Astrocyte (in vitro differentiated cells and primary cell): ENCODE measurements at places on chromosomes 1 and 21. TPM values are rescaled to one million over a fixed set of nuclear protein-coding genes. Genes with fewer than 3 reads are reported as not detected.

- no peak for DNase-seq
- H3K4me3 ChIP-seq: no peak overlapping the region
- H3K27ac ChIP-seq: no peak overlapping the region
- H3K27me3 ChIP-seq: no peaks in the 10 kb centered on the region
Measured at GRCh38 chr1:185942961-185943360, 208.8 kb downstream of the HMCN1 start.

DNA sequence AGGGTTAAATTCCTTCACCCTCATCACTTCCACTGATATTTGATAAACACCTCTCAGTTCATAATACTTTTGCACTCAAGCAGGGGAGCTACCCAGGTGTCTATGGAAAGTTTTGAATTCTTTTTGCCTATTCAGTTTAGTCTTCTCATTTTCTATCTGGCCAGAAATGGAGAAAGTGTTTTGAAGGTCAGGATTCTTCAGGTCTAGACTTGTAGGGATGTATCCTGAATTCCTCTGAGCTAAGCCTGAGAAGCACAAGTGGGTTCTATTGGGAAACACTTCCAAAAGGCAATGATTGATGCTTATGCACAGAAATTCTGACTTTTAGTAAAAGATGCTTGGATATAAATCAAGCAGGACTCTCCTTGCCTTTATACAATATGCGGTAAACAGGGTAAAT, 217.8 kb upstream of the HOOK1 start:
- H3K4me1 ChIP-seq: peaks cover 13% of the 10 kb centered on the region
- H3K27me3 ChIP-seq: no peaks in the 10 kb centered on the region
- H3K4me3 ChIP-seq: no peak overlapping the region

- DNase-seq: no peak
- no peak overlapping the region for H3K27ac ChIP-seq
- H3K4me1 ChIP-seq: peaks cover 26% of the 10 kb centered on the region
- peaks cover 8% of the 10 kb centered on the region for H3K27me3 ChIP-seq
- H3K36me3 ChIP-seq: no peaks in the 10 kb centered on the region
- no peak overlapping the region for H3K4me3 ChIP-seq
Measured at GRCh38 chr1:151998611-151999362, 5.1 kb upstream of the S100A10 start.

GRCh38 chr1:98081944-98082343, 161.1 kb upstream of the DPYD start:
- H3K36me3 ChIP-seq: no peaks in the 10 kb centered on the region
- DNase-seq: no peak
- H3K4me1 ChIP-seq: peaks cover 7% of the 10 kb centered on the region
- H3K27me3 ChIP-seq: no peaks in the 10 kb centered on the region
- H3K27ac ChIP-seq: no peak overlapping the region
- H3K4me3 ChIP-seq: no peak overlapping the region

CADM3 gene
- total RNA-seq: 18.2 and 26.2 TPM in 2 replicates

GOLT1A gene
- total RNA-seq: 0.50 and 0.65 TPM in 2 replicates

- no peak overlapping the region for H3K4me3 ChIP-seq
- no peak overlapping the region for H3K27ac ChIP-seq
- no peaks in the 10 kb centered on the region for H3K27me3 ChIP-seq
- no peaks in the 10 kb centered on the region for H3K36me3 ChIP-seq
- DNase-seq: no peak
- no peaks in the 10 kb centered on the region for H3K4me1 ChIP-seq
Measured at GRCh38 chr21:31382060-31382459, 38.0 kb upstream of the TIAM1 start.

SLC6A9 gene
- total RNA-seq: 45.2 and 51.4 TPM in 2 replicates

DNA sequence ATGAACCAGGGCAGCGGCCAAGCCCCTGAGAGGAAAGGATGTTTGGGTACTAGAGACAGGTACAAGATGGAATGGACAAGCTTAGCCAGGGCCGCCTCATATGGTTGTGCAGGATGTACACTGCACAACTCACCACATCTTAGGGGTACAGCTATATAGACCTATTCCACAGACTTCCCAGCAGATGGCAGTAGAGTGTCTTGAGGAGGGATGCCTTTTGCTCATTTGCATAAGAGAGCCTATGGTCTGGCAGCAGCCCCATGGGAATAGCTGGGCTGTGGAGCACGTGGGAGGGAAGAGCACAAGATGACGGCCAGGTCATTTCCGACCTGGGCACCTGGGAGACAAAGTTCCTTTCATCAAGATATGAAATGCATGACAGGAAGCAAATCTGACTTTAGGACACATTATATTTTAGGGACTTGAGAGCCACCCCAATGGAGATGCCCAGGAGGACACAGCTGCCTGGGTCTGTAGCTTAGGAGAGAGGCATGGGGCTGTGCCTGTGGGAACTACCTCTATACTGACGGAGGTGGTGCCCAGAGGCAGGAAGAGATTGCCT, 215.5 kb downstream of the KCNJ6 start:
- H3K36me3 ChIP-seq: no peaks in the 10 kb centered on the region
- peaks cover 13% of the 10 kb centered on the region for H3K27me3 ChIP-seq
- DNase-seq: peak; percentile 74
- H3K4me3 ChIP-seq: no peak overlapping the region
- H3K27ac ChIP-seq: no peak overlapping the region

MTARC1 gene
- 4.5 and 8.5 TPM in 2 replicates for total RNA-seq

RPS6KA1 gene
- total RNA-seq: 8.8 and 11.8 TPM in 2 replicates

GRCh38 chr1:36715797-36716196, 233.1 kb upstream of the CSF3R start:
- DNase-seq: no peak
- no peaks in the 10 kb centered on the region for H3K36me3 ChIP-seq
- peaks cover 8% of the 10 kb centered on the region for H3K27me3 ChIP-seq
- H3K4me3 ChIP-seq: no peak overlapping the region

DNA sequence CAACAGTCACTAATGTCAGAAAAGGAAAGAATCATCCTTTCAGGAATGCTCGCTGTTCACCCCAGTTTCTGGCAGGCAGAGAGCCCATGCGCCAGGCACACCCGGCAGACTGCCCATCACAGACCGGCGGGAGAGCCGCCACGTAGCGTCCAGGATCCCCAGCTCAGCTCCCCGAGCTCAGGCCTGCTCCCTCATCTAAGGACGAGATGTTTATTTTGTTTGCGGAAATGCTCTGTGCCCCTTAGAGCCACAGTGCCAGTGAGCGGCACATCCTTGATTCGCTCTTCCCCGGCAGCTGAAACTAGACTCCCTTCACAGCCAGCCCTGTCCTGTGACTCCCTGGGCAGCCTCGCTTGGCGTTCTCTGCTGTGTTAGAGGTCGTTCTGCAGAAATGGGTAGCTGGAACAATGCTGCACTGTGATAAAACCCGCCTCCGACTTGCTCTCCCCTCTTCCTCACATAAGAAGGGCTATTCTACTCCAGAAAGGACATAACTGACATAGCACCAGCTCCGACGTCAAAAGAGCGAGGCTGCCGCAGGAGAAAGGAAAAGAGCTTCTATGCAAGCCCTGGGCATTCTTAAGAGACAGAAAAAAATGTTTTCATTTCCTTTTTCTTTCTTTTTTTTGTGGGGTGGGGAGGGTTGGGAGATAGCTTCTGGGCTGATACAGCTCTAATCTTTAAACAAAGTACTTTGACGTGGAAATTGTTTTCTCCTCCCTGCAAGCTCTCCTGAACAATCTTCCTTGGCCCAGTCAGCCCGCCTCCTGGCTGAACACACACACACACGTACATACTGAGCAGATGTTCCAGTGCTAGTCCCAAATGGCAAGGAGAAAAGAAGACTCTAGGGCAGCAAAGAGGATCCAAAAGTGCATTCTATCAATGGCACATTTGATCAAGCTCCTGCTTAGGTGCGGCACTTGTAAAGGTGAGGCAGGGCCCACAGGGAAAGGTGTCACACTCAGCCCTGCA, 37.2 kb downstream of the MRAP start:
- peak; percentile 57 for DNase-seq
- peaks cover 25% of the 10 kb centered on the region for H3K4me1 ChIP-seq
- peak overlapping the region; percentile 40 for H3K27ac ChIP-seq
- H3K27me3 ChIP-seq: no peaks in the 10 kb centered on the region
- H3K36me3 ChIP-seq: peaks cover 42% of the 10 kb centered on the region

LRRC8C gene
- total RNA-seq: 2.3 and 2.4 TPM in 2 replicates

DNA sequence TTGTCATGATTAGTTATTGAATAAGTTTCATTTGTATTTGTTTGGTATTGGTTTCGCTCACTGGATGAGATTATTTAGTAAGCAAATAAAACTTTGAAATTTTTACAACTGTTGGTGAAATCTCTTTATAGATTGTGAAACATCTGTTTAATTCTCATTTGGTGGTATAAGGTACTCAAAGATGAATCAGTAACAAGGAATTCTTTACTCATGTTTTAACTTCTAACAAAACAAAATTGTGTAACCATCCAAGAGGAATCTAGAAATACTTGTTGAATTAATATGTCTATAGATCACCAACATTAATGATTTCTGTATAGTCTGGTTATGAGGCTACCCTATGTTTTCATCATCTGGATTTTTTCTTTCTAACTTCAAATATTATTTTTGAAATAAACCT, 62.8 kb upstream of the USP25 start:
- no peak overlapping the region for H3K4me3 ChIP-seq
- peak; percentile 56 for DNase-seq
- H3K27me3 ChIP-seq: no peaks in the 10 kb centered on the region

GRCh38 chr1:13699936-13700520, at the start of gene PRDM2:
Gene PRDM2 (plus strand): TSS chr1:13700188. CDS start chr1:13715606, 15,418 bp downstream.
- H3K36me3 ChIP-seq: no peaks in the 10 kb centered on the region
- peak; percentile 9 for DNase-seq
- H3K4me1 ChIP-seq: peaks cover 8% of the 10 kb centered on the region
- H3K27me3 ChIP-seq: no peaks in the 10 kb centered on the region
- peak within 1 kb of the TSS; percentile 78 for H3K4me3 ChIP-seq
- H3K27ac ChIP-seq: peak within 1 kb of the TSS; percentile 59

GRCh38 chr1:204651843-204652421, 33.6 kb downstream of the LRRN2 start:
- peaks cover 24% of the 10 kb centered on the region for H3K27me3 ChIP-seq
- no peak overlapping the region for H3K4me3 ChIP-seq
- no peak overlapping the region for H3K27ac ChIP-seq
- H3K4me1 ChIP-seq: no peaks in the 10 kb centered on the region
- H3K36me3 ChIP-seq: no peaks in the 10 kb centered on the region

DNA sequence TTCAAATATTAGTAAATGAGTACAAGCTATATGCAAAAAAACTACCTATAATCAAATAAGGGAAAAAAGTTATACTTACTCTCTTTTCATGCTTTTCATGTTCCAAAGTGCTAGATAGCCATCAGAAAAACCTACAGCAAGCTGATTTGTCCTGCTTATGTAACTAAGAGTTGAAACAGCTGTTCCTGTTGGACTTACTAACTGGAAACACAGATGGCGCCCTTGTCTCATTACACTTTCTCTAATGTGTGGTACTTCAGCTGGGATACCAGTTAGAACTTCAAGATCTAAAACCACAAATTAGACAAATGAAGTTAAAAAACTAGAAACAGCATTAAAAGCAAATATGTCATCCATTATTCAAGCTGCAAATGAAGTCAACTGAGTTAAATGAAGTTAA, 24.3 kb downstream of the AHCTF1 start:
- no peak overlapping the region for H3K4me3 ChIP-seq
- peaks cover 35% of the 10 kb centered on the region for H3K36me3 ChIP-seq
- no peaks in the 10 kb centered on the region for H3K27me3 ChIP-seq

DNA sequence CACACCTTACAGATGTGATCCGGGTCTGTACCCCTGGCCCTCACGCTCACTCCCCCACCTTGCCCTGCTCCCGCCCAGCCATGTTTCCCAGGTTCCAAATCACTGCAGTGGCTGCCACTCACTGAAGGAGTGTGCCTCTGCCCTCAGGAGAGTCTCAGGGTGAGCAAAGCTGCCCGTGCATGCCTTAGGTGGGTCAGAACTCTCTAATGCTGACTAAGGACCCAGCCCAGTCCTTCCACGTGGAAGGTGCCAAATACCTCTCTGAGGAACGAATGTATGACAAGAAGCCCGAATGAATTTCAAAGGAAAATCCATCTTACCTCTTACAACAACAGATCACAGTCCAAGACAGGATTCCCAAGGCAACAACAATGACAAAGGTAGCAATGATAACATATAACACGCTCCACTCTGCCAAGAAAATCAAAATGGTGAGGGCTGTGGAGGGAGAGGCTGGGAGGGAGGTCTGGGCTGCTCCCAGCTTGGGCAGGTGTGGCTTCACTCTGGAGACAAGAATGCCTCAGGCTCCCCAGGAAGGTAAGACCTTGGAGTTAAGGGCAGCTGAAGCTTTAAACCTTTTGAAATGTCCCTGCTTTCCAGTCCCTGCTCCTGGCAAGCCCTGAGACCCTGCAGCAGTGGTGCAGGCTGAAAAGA, 115.2 kb downstream of the KIAA0319L start:
- no peak overlapping the region for H3K4me3 ChIP-seq
- no peaks in the 10 kb centered on the region for H3K27me3 ChIP-seq
- no peak for DNase-seq
- H3K36me3 ChIP-seq: peaks cover 12% of the 10 kb centered on the region
- no peak overlapping the region for H3K27ac ChIP-seq

ACOT11 gene
- 1.5 and 2.7 TPM in 2 replicates for total RNA-seq

DNA sequence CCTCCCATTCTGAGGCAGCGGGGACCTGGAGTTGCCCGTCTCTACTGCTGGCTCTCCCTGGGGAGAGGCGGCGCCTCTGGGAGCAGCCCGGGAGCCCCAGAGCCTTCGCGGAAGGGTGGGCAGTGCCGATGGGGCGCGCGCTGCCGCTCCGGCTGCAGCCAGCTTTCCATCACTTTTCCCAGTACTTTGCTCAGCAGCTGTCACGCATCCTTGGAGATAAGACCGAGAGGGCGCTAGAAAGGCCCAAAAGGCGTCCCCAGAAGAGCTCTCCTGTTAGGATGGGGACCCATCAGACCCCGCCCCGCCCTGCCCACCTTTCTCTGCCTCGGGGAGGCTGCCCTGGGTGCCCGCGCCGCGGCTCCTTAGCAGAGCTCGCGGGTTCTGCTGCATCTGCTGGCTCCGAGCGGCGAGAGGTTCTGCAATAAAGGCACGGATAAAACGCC, 534 bp downstream of the KCNH1 start:
- H3K4me3 ChIP-seq: peak overlapping the region; percentile 62
- no peak for DNase-seq
- H3K4me1 ChIP-seq: no peaks in the 10 kb centered on the region
- no peaks in the 10 kb centered on the region for H3K36me3 ChIP-seq

AMY2B gene
- total RNA-seq: 1.7 and 2.1 TPM in 2 replicates

RAVER2 gene
- total RNA-seq: 6.6 and 7.1 TPM in 2 replicates

DNA sequence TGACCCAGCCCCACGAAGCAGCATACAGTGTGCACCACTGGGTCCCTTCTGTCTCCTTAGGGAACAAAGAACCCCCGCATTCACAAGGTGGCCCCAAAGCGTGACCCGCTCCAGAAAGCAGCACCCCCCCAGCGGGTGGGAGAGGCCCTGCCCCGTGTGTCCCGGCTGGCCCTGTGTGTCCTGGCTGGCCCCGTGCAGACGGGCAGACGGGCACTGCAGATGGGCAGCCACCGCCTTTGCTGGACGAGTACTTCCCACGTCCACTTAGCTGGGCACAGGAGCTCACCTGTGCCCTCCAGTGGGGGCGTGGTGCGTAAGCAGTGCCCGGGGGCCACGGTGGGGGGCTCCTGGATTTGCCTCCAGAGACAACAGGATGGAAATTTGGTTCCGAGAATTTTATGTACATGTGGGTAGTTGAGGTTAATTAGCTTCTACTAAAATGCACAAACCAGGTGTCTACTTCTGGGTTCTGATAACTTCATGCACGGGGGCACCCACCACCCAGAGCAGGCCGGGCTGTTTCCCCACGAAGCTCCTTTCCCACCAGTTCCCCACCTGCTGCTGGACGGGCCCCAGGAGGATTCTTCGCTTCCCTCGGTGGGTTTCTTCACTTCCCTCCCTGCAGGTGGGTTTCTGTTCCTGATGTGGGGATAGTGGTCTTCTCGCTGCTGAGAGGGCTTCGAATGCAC, 33.2 kb upstream of the SLC19A1 start:
- H3K4me3 ChIP-seq: no peak overlapping the region
- H3K36me3 ChIP-seq: no peaks in the 10 kb centered on the region
- no peak overlapping the region for H3K27ac ChIP-seq
- H3K4me1 ChIP-seq: no peaks in the 10 kb centered on the region

RGS13 gene
- total RNA-seq: not detected in 2 replicates
